Eye (tissue), 1 donor: ENCODE measurements at places on chromosomes 12 and 14.
A peak's percentile ranks its signal among the peaks of the same experiment; 100 is the strongest.

DNA sequence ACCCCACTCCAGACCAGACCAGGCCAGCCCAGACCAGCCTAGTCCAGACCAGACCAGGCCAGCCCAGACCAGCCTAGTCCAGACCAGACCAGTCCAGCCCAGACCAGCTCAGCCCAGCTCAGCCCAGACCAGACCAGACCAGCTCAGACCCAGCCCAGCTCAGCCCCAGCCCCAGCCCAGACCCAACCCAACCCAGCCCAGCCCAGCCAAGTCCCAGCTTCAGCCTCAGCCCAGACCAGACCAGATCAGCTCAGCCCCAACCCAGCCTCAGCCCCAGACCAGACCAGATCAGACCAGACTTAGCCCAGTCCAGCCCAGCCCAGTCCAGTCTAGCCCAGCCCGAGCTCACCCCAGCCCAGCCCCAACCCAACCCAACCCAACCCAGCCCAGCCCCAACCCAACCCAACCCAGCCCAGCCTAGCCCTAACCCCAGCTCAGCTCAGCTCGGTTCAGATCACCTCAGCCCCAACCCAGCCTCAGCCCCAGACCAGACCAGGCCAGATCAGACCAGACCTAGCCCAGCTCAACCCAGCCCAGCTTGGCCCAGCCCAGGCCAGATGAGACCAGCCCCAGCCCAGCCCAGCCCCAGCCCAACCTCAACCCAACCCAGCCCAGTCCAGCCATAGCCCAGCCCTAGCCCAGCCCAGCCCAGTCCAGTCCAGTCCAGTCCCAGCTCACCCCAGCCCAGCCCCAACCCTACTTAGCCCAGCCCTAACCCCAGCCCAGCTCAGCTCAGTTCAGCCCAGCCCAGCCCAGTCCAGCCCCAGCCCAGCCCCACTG is 204.7 kb downstream of the BCL11B start:
- no peak for DNase-seq

- peak; percentile 90 for DNase-seq
Measured at GRCh38 chr12:15276088-15276698, 46.1 kb upstream of the PTPRO start.

GRCh38 chr12:76223869-76224268 is 124.3 kb downstream of the BBS10 start:
- no peak for DNase-seq

DNA sequence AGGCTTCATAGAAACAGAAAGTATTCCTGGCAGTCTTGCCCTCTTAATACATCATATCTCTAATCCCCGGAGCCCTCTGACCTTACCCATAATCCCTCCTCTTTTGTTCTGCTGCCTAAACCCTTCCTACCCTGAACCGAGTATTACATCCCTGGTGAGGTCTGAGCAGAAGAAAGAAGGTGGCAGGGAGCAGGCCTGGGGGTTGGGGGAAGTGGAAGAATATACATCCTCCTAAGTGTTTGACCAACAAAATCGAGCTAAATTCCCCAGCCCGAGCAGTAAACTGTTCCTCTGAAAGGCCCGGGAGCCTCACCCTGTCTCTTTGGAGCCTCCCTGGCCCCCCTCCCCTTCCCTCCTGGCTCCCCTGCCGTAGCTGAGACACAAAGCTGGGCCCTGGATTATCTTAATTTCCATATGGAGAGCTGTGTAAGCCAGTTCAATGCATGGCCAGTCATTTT is 192.6 kb upstream of the LHX5 start:
- DNase-seq: peak; percentile 68

DNA sequence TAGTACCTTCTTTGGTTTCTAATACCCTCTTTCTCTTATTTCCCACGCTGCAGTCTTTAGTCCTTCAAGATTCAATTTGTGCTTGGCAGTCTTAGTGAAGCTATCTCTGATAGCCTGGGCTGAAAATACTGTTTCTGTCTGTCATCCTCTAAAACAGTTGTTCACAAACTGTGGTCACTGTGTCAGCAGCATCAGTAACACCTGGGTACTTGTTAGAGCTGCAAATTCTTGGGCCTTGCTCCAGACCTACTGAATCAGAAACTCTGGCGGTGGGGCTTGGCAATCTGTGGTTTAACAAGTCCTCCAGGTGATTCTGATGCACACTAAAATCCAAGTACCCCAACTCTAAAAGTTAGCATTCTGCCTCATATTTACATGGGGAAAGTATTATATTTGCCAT is 217.5 kb upstream of the SEL1L start:
- DNase-seq: no peak

DNA sequence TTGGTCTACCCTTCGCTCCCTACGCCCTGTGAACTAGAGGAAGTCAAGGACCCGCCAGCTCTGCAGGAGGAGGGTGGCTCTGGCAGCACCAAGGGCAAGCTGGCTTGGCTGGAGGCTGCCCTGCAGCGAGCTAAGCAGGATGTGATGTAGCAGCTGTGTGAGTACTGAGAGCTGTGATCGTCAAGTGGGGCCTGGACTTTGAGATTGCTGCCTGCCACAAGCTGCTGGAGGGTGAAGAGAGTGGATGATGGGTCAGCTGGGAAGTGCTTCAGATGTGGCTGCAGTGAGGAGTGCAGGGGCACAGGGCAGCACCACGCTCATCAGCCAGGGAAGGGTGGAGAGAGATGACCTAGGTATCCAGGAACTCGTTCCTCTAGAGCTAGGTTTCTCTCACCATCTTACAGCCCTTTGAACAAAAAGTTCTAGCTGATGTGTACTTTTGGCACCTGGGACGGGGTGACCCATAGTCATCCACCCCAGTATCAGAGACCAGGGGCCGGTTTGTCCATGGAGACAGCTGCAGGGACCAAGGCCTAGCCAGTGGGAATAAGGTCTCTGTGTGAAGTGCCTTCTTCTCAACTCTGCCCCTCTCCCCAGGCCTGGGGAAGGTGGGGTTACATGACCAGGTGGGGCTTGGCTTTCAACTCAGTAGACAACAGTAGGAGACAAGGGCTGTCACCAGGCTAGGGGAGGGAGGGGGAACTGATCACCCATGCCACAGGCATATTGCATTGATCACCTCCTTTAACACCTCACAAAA is 3.2 kb downstream of the KRT86 start:
- DNase-seq: no peak

DNA sequence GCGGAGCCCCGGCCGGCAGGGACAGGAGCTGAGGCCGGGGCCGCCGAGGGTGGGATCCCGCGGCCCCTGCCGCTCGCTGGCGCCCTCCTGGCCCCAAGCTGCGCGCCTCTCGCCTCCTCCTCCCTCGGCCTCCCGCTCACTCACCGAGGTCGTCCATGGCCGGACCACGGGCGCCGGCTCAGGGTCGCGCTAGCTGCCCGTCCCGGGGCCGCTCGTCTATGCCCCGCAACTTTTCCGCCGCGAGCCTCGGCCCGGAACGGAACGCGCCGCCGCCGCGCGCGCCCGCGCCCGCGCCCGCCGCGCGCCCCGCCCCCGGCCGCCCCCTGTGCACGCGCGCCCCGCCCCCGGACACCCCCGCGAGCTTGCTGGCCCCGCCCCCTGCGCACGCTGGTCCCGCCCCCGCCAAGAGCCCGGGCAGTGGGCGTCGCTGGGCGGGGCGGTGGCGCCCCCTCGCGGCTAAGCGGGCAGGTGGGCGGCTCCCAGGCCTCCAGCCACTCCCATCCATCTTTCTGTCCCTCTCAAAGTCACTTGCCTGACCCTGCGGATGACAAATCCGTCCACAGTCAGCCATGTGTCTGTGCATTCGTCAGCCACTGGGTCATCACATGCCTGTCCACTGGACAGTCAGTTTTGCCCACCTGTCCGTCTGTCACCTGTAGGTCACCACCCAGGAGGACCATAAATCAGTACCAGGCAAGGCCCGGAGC is at the start of gene PXN:
TSS of gene PXN (minus strand) at position 258 of the 707 bp plus-strand sequence. CDS start at position 157, 101 bp downstream.
- DNase-seq: peak; percentile 92

- DNase-seq: no peak
Measured at GRCh38 chr12:123721245-123721644, 9.1 kb downstream of the ATP6V0A2 start.

GRCh38 chr12:31783996-31784645 is 55.3 kb upstream of the AMN1 start:
- no peak for DNase-seq

GRCh38 chr12:49533331-49533730 is 5.5 kb upstream of the KCNH3 start:
- DNase-seq: no peak

DNA sequence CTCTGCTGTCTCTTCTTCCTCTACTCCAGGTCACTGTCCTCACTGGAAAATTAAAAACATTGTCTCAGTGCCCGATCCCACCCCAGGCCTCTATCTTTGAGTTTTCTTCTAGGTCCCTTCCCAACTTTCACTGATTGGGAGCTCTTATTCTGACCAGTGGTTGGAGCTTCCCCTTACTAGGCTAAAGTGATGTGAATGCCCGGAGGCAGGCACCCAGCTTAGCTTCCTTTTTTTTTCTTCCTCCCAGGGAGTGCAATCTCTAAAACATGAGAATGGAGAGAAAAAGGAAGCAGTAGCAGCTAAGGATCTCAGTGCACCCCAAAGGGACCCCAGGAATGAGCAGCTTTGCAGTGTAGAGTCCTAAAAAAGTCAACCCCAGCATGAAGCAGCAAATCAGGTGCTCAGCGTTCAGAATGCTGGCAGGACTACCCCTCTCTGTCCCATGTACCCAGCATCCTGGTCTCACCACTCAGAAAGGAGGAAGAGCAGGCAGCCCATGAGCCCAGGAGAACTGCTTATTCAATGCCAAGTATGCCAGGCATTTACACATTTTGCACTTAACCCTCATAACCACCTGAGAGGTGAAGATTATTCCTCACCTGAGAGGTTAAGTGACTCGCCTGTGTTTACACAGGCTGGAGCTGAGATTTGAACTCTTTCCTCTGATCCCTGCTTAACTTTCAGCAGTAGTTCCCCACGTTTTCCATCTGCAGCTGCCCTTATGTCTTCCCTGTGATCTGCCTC is 146.2 kb upstream of the PWP1 start:
- DNase-seq: no peak

- DNase-seq: no peak
Measured at GRCh38 chr12:116672842-116673516, 64.9 kb downstream of the SPRING1 start.

GRCh38 chr12:131984334-131984733 is 34.6 kb downstream of the EP400 start:
- no peak for DNase-seq

GRCh38 chr12:4486049-4486699 is 40.6 kb upstream of the FGF6 start:
- no peak for DNase-seq

DNA sequence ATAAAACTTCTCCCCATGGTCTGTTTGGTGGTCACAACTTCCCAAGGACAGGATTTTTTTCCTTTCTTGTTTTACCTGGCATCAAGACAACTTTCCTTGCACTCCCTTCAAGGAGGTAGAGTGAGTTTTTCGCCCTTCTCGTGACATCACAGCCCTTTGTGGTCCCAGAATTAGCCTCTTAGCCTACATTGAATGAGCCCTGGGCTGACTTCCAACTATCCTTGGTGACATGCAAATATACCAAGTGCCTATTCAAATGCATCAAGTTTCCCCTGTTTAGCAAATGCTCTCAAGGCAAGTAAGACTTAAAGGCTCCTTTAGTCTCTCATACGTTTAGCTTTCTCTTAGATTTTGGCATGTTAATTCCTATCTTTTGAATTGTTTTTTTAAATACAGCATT is 36.6 kb downstream of the TC2N start:
- DNase-seq: no peak

DNA sequence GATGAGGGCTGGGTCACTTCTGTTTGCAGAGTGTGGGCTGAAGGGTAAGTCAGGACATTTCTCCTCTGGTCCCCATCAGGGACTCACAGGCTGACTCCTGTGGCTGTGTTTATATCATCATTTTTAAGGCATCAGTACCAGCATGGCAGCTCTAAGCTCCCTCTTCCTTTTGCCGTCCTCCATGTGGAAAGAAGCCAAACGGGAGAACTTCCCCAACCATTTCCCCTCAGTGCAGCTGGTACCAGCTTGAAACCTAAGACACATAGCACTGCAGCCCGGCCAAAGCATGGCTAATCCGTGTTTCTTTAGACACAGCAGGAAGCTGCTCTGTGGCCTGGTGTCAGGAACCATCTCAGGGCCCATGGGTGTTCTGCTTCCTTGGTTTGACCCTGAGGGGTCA is 31.9 kb upstream of the ATP2A2 start:
- DNase-seq: no peak

- DNase-seq: no peak
Measured at GRCh38 chr12:76552343-76552938, 7.1 kb downstream of the OSBPL8 start.

- DNase-seq: no peak
Measured at GRCh38 chr14:100504372-100505078, 82.7 kb downstream of the BEGAIN start.

GRCh38 chr12:127260999-127261398 is 1006.0 kb upstream of the TMEM132C start:
- DNase-seq: no peak

GRCh38 chr12:9707864-9708808 is 24.8 kb downstream of the CLECL1 start:
- DNase-seq: peak; percentile 65

- no peak for DNase-seq
Measured at GRCh38 chr12:26818636-26819035, 14.4 kb downstream of the ITPR2 start.

DNA sequence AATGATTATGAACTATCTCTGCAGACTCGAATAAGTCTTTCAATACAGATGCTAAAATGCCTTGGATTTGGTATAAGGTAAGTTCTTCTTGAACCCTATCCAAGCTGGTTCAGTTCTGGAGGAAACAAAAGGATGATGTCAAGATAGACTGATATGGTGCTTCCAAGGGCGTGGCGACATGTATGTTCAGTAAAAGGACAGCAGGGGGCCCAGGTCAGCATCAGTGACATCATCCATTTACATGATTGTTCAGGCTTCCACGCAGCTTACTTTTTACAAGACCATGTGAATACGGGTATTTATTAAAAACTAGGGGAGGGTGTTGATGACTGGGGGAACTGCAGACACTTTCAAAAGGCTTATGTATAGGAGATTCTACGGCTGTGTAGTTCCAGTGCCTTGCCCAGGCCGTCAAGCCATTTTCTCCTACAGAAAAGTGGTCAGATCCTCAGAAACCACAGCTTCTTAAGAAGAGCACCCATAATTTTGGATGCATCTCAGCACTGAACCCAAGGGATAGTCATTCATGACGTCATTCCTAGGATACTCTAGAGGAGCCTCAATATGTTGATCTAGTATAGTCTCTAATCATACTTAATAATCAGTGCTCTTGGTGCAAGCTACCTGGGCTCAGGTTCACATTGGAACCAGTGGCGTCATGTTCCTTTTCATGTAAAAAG is 527.7 kb downstream of the FUT8 start:
- DNase-seq: peak; percentile 23

GRCh38 chr12:69548687-69549086 is 36.6 kb upstream of the CCT2 start:
- DNase-seq: no peak

DNA sequence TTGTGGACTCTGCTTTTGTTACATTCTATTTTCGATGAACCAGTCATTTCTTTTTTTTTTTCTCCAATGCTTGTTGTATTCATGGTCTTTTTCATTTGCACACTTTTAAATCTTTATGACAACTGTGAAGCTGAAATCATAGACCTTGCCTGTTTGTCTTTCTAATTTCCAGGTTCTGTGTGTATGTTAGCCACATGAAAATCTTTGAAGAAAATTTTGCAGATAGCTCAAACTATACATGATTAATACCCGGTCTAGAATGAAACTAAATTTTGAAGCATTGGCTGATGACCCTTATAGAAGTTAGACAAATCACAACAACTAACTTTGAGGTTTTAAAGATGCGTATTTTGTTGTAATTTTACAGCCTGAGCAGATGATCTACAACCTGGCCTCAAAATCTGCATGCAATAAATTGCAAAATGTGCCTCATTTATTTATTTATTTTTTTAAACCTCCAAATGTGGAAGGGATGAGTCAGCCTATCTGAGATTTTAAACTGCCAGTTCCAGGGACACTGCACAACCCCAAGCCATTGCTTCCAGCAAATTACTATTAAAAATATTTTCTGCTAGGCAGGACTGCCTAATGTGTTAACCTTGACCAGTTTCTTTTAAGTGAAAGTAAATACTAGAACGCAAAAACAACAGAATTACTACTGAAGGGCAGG is 96.3 kb upstream of the NAV3 start:
- no peak for DNase-seq
